Renal pelvis (tissue), 12 donors: ENCODE measurements at places on chromosomes 2 and 18. TPM values are rescaled to one million over a fixed set of nuclear protein-coding genes. Genes with fewer than 3 reads are reported as not detected.

DNA sequence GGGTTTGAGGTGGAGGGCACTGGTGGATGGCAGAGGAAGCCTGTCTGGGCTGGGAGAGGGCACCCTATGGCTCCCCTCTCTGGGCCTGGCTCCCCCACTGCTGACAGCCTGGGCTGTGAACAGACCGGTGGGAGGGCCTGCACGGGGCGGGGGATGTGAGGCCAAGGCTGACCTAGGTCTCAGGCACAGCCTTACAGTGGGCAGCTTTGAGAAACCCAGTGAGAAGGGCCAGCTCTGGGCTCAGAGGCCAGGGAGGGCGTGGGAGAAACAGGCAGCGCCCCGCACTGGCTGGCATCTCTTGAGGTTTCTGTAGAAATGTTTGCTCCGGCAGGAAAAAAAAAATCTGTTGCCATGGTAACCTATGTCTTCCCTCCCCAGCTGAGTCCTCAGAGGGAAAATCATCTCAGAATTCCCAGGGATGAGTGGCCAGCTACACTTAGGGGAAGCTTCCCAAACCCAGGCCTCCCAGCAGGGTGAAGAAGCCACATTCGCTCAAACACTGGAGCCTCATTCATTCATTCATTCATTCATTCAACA, 71.7 kb upstream of the TAF1B start:
- no peak for DNase-seq

DNA sequence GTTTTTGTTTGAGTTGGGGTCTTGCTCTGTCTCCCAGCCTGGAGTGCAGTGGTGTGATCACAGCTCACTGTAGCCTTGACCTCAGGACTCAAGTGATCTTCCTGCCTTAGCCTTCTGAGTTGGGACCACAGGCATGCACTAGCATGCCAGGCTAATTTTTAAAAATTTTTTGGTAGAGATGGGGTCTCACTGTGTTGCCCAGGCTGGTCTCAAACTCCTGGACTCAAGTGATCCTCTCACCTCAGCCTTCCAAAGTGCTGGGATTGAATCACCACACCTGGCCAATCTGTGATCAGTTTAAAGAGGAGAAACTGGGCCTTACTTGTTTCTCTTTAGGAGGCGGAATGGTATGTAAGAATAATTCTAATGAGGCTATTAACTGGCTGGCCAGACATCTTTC, 49.9 kb downstream of the IMPA2 start:
- no peak for DNase-seq

DNA sequence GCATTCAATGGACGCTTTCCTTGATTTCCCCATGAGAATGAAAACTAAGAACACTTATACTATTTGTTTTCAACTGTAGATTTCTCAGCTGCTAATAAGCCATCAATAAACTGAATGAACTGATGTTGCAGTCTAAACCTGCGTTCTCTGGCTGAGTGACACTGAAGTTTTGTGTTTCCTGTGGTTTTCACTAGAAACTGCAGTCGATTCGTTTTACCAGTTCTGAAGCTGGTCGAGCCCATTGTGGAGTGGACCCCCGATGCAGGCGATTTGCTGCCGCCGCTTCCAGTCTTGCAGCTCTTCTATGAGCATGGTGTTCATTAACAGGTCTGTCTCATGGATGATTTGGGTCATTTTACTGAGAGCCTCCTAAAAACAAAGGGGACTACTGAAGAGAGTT, 50.6 kb upstream of the STAT1 start:
- DNase-seq: no peak

- DNase-seq: no peak
Measured at GRCh38 chr18:33820517-33821371, 242.7 kb downstream of the ASXL3 start.

DNA sequence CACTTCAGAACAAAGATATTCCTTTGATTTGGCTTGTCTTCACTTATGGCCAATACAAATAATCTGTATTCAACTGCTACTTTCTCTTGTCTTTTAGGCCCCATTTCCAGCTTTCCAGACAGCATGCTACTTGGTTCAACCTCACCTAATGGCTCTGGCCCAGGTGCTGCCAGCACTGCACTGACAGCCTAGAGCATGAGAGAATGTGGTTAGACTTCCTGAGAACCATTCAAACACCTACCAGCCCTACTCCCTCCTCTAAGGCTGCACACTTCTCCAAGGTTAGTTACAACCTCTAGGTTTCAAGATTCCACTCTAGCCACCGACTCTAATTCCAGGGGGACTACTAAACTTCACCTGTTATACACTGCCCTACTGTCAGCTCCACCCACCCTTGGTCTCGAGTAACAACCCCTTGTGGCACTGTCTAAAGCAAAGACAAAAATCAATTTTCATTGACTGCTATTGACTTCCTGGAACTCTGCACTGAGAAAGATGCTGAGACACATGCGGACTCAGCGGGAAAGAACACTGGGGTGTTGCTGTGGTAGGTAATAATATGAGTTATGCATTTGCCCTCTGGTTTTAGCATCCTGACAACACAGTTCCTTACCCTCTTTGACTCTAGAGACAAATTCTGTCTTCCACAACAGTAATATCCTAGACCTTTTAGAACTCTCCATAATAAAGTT, 38.2 kb downstream of the PLEKHM3 start:
- DNase-seq: no peak

GRCh38 chr2:215930505-215931253, 82.7 kb downstream of the MREG start:
- no peak for DNase-seq

GRCh38 chr2:225165052-225165451, 122.8 kb upstream of the DOCK10 start:
- no peak for DNase-seq

DNA sequence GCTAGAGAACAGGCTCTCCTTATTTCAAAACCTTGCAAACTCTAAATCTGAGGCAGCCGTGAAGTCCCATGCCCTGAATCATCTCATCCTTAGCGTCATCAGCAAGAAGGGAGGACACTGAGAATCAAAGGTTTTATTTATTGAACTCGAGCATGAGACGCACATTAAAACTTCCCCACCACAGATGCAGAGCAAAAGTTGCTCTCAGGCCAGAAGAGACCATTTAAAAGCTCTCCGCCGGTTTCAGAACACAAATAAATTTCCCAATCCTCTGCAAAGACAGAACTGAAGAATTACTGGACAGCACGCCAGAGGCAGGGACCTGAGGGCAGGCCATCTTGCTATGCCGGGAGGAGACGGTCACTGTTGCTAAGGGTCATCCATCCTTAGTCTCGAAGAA, 1.3 kb downstream of the AMMECR1L start:
- DNase-seq: no peak

- DNase-seq: no peak
Measured at GRCh38 chr18:62741584-62741983, 26.2 kb downstream of the PHLPP1 start.

DNA sequence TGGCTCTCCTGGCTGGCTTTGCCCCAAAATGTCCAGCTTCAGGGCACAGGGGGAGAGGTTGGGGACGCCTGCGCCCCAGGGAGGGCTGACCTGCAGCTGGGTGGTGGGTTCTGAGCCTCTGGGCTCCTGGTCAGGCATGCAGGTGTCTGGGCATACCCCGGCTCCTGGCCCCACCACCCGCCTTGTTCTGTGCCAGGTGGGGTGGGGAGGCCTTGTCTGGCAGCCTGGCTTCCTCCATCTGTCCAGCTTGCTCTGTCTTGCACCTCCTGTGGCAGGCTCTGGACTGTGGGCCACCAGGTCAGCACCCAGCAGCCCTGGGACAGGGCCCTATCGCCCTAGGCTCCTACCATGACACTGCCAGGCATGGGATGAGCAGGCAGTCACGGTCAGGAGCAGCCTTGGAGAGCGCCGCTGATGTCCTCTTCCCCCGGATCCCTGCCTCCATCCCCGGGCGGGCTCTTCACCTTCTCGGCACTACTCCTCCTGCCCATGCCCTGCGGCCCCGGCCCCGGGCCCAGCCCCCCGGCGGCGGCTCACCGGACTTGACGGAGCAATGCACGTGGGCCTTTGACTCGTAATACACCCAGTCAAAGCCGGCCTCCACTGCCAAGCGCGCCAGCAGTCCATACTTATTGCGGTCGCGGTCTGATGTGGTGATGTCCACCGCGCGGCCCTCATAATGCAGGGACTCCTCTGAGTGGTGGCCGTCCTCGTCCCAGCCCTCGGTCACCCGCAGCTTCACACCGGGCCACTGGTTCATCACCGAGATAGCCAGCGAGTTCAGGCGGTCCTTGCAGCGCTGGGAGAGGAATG, 3.6 kb downstream of the IHH start:
- no peak for DNase-seq

DNA sequence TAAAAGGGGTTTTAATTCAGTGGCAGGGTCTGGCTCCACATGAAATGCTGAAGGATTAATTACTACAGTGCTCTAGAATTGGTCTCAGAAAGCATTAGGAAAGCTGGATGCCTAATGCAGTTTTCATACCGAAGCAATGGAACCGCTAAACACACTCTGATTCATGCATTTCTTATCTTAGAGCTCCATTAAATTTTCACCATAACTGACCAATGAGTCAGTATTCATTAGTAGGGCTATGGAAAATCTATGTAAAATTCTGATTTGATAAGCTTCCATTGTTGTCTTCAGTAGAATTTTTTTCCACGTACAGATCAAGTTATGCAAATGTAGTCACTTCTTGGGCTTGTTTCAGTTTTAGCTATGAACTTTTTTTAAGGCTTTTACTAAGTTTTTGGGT, 359.9 kb downstream of the ARHGAP15 start:
- no peak for DNase-seq

DNA sequence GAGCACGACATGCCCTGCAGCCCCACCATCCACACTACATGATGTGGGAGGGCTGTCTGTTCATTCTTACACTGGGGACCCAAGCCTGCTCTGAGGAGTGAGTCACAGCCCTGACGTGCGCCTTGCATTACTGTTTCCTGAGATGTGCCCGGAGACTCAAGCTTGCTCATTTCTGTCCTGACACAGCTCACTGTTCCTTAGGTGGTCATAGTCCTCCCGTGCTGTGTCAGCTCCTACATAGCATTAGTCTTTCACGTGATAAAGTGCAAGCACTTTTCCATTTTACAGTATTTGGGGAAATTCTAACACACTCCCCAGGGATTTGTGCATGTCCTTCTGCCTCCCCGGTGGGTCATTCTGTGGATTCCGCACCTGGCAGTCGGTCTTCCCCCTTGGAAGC, 46.2 kb upstream of the TRIM43B start:
- no peak for DNase-seq

DNA sequence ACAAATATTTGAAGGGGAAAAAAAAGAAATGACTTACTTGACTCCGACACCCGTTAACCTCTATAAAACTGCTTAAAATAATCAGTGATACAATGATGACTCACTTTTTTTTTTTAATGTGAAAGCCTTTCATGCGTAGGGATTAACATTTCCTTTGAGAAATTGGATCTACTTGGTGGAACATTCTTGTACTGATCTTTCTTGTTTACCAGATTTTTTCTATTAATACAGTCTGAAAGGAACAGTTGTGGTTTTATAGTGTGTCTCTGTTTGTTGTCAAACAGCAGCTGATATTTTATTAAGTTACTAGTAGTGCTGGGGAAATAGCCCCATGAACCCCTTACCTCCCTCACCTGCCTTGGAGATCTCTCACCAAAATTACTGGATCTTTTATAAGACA, 40.2 kb upstream of the NEB start:
- DNase-seq: no peak

GRCh38 chr2:36734304-36734703, 37.8 kb downstream of the VIT start:
- no peak for DNase-seq

DNA sequence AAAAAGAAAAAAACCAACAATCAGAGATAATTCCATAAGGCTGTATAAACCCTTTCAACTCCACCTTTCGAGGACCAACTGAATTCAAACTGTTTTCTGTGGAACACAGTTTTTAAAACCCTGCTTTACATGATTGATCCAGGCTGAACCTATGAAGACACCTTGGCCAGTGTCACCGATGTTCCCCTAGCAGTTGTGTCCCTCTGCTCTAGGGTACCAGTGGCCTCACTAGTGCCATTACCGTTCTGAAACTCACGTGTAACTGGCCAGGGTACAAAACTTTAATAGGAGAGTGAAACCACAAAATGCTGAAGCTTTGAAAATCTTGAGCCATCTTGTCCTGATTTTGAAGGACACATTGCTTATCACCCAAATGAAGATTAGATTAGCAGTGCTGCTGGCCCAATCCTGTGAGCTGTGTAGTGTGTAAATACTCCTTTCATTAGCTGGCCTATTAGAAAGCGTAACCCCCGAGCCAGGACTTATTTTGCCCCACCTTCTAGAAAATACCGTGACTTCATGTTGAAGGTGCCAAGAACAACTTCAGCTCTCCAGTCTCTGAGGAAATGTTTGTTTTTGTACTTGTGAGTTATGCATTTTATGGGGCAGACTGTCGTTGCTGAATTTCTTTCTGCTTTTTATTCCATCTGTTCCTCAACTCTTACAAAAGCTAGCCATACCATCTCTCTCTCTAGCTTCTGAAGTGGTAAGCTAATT, 147.8 kb upstream of the MAP3K20 start:
- peak; percentile 67 for DNase-seq

DNA sequence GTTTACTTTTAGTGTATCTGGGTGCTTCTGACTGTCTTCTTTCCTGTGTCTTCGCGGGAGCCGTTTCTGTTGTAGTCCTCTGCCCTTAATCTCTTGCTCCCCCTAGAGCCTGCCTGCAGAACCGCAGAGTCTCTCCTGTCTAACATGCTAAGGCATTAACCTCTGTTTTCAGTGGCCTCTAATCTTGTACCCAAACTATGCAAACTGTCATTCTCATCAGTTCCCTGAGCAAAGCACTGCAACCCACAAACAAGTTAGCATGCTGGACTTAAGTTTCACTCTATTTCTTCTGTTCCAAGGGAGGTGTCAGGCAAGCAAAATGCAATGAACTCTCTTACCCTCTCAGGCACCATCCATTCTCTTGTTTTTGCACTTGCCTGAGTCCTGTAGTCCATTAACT, 138.4 kb downstream of the OTX1 start:
- no peak for DNase-seq

RAB17 gene
- 17.5 TPM for polyA plus RNA-seq

BMP10 gene
- not detected for polyA plus RNA-seq

TUBB6 gene
- polyA plus RNA-seq: 77.6 TPM

LBX2 gene
- polyA plus RNA-seq: 3.9 TPM

ATAD2B gene
- 20.7 TPM for polyA plus RNA-seq

C2orf80 gene
- 0.32 TPM for polyA plus RNA-seq

HIBCH gene
- polyA plus RNA-seq: 115 TPM

DPY30 gene
- 104 TPM for polyA plus RNA-seq

SERPINB10 gene
- polyA plus RNA-seq: 0.04 TPM

IFT172 gene
- 76.4 TPM for polyA plus RNA-seq

ABCG5 gene
- 0.40 TPM for polyA plus RNA-seq

SPAG16 gene
- polyA plus RNA-seq: 57.2 TPM

RIT2 gene
- not detected for polyA plus RNA-seq

DOK6 gene
- polyA plus RNA-seq: 18.0 TPM

CFC1B gene
- polyA plus RNA-seq: not detected

LTBP1 gene
- 74.6 TPM for polyA plus RNA-seq

CAVIN2 gene
- 37.8 TPM for polyA plus RNA-seq
